ENCODE measurements at places on chromosomes 6 and 20. TPM values are rescaled to one million over a fixed set of nuclear protein-coding genes. Genes with fewer than 3 reads are reported as not detected.

The MAD2L1BP gene
- 31.8 TPM for total RNA-seq

The DDR1 gene
- total RNA-seq, result 163 TPM

The SMLR1 gene
- total RNA-seq, result 0.79 TPM

The CFAP61 gene
- total RNA-seq, result 2.6 TPM

The GPR6 gene
- not detected for total RNA-seq

The SH3BGRL2 gene
- 49.1 TPM for total RNA-seq

- no peak for DNase-seq
- H3K4me1 ChIP-seq, result peaks cover 14% of the 10 kb centered on the region
- H3K36me3 ChIP-seq, result peaks cover 3% of the 10 kb centered on the region
- H3K4me3 ChIP-seq, result no peak overlapping the region
Observed at GRCh38 chr6:136501096-136501495, 49.1 kb downstream of the MAP7 start.

DNA sequence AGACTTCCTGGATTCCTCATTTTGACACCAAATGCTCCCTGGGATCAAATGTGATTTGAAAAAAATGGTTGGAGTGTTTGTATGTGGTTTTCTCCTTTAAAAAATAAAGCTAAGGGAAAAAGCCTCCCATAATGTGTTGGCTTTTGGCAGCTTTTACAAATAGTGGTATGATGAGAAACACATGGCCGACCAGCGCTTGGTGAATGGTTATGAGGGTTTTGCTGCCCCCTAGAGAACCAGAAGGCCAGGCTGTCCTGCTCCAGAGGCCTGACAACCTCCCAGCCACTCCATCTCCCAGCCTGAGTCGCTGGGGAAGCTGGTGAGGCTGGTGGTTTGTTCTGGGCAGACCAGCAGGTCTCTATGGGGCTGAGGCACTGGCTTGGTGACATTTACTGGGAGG lies 69.3 kb downstream of the CLIC5 start:
- no peak overlapping the region for H3K27ac ChIP-seq
- H3K4me1 ChIP-seq, result peaks cover 24% of the 10 kb centered on the region
- peaks cover 15% of the 10 kb centered on the region for H3K36me3 ChIP-seq
- H3K27me3 ChIP-seq, result no peaks in the 10 kb centered on the region
- no peak for DNase-seq
- no peak overlapping the region for H3K4me3 ChIP-seq

- H3K27me3 ChIP-seq, result no peaks in the 10 kb centered on the region
- no peak overlapping the region for H3K27ac ChIP-seq
- no peak overlapping the region for H3K4me3 ChIP-seq
- no peaks in the 10 kb centered on the region for H3K36me3 ChIP-seq
- peaks cover 8% of the 10 kb centered on the region for H3K4me1 ChIP-seq
Observed at GRCh38 chr6:150486048-150486447, 113.6 kb upstream of the PLEKHG1 start.

- H3K27me3 ChIP-seq, result no peaks in the 10 kb centered on the region
- H3K27ac ChIP-seq, result no peak overlapping the region
- no peaks in the 10 kb centered on the region for H3K36me3 ChIP-seq
- no peak overlapping the region for H3K4me3 ChIP-seq
- H3K4me1 ChIP-seq, result peaks cover 4% of the 10 kb centered on the region
- DNase-seq, result no peak
Observed at GRCh38 chr20:18436847-18437246, 30.0 kb downstream of the DZANK1 start.

DNA sequence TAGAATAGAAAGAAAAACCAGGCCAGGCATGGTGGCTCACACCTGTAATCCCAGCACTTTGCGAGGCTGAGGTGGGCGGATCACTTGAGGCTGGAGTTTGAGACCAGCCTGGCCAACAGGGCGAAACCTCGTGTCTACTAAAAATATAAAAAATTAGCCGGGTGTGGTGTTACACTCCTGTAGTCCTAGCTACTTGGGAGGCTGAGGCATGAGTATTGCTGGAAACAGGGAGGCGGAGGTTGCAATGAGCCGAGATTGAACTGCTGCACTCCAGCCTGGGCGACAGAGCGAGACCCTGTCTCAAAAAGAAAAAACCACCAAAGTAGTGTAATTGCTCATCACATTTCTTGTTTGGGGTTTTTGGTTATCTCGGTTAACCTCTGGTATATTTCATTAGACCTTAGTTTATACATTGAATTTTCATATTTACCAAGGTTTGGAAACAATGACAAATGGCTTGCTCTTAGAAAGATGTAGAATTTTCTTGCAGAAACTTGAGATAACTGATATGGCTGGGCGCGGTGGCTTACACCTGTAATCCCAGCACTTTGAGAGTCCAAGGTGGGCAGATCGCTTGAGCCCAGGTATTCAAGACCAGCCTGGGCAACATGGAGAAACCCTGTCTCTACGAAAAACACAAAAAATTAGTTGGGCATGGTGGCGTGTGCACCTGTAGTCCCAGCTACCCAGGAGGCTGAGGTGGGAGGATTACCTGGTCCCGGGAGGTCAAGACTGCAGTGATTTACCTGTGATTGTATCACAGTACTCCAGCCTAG lies 14.2 kb downstream of the ITCH start:
- no peak overlapping the region for H3K4me3 ChIP-seq
- DNase-seq, result no peak
- H3K27me3 ChIP-seq, result no peaks in the 10 kb centered on the region
- peak overlapping the region; percentile 33 for H3K27ac ChIP-seq
- H3K36me3 ChIP-seq, result peaks cover 27% of the 10 kb centered on the region

DNA sequence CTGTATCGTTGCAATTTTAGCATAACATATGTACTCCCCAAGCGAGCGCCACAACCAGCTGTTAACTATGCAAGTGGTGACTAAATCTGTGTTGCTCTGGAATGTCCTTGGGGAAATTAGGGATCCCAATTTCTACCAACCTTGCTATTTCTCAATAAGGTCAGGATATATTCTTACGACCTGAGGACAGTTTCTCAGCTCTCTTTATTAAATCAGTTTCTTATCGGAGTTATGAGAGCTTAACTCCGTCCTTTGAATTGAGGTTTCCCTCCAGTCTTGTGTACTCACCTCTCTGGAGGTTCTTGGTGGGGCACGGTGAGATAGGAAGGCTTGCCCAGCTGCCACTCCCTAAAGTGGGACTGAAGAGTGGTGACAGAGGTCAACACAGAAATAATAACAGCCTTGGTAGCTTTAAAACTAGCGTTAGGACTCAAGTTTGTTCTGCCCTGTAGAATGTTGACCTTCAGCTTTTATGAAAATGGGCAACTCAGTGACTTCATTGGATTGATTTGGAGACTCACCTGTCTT lies 694 bp downstream of the MRPS18B start:
- H3K4me3 ChIP-seq, result peak overlapping the region; percentile 100
- peaks cover 19% of the 10 kb centered on the region for H3K4me1 ChIP-seq
- no peak for DNase-seq
- H3K36me3 ChIP-seq, result peaks cover 25% of the 10 kb centered on the region
- no peaks in the 10 kb centered on the region for H3K27me3 ChIP-seq
- H3K27ac ChIP-seq, result peak overlapping the region; percentile 100

DNA sequence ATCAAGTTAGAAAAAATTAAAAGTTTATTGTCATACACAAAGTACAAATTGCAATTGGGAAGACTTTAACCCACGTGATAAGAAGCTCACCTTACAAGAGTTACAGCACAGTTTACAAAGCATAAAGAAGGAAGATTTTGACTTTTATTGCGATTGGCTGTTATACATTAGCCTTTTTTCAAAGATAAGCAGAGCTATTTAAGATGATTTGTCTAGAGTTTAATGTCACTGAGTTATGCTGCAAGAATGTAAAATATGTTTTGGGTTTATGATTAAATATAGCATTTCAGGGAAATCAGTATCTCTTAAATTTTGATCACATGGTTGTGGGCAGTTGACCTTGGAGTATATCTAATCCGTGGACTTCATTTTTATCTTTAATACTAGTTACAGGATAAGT lies 664.2 kb upstream of the PTCHD4 start:
- no peaks in the 10 kb centered on the region for H3K36me3 ChIP-seq
- no peak for DNase-seq
- H3K4me1 ChIP-seq, result no peaks in the 10 kb centered on the region
- H3K27me3 ChIP-seq, result no peaks in the 10 kb centered on the region
- H3K27ac ChIP-seq, result no peak overlapping the region

DNA sequence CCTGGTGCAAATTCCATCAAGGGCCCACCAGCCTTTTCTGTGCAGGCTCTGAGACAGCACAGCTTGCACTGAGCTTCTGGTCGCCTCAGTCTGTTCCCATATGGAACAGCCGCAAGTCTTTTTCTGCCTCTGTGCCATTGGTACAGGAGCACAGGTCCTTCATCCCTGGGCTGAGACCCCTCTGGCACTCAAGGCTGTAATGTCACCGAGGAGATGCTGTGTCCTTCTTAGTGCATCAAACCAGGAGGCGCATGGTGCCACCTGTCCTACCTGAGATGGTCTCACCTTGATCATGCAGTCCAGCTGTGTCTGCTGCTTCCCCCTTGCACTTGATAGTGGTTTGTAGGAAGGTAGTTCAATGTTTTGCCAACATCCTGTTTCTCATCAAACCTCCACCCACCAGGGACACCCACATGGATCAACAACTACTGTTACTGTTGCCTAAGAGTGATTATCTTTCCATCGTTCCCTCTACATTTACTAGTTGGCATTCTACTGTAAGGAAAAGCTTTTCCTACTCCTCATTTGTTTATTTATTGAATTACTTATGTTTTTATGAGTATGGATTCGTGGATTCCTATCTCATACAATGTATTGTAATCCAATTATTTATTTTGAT lies 29.0 kb downstream of the FAM50B start:
- H3K27ac ChIP-seq, result no peak overlapping the region
- DNase-seq, result no peak
- no peaks in the 10 kb centered on the region for H3K4me1 ChIP-seq
- peaks cover 4% of the 10 kb centered on the region for H3K27me3 ChIP-seq

- H3K36me3 ChIP-seq, result no peaks in the 10 kb centered on the region
- H3K4me3 ChIP-seq, result no peak overlapping the region
- no peaks in the 10 kb centered on the region for H3K4me1 ChIP-seq
- H3K27ac ChIP-seq, result no peak overlapping the region
Observed at GRCh38 chr6:32744776-32745175, 3.6 kb downstream of the HLA-DQA2 start.

GRCh38 chr6:106799031-106799894 lies 169.9 kb downstream of the QRSL1 start:
- H3K27me3 ChIP-seq, result no peaks in the 10 kb centered on the region
- no peak for DNase-seq

GRCh38 chr20:23118144-23118543 lies 32.0 kb upstream of the CD93 start:
- no peak for DNase-seq
- no peak overlapping the region for H3K27ac ChIP-seq
- no peak overlapping the region for H3K4me3 ChIP-seq
- no peaks in the 10 kb centered on the region for H3K36me3 ChIP-seq
- peaks cover 62% of the 10 kb centered on the region for H3K27me3 ChIP-seq
